ENCODE measurements at places on chromosomes 1 and 21. TPM values are rescaled to one million over a fixed set of nuclear protein-coding genes. Genes with fewer than 3 reads are reported as not detected.

DNA sequence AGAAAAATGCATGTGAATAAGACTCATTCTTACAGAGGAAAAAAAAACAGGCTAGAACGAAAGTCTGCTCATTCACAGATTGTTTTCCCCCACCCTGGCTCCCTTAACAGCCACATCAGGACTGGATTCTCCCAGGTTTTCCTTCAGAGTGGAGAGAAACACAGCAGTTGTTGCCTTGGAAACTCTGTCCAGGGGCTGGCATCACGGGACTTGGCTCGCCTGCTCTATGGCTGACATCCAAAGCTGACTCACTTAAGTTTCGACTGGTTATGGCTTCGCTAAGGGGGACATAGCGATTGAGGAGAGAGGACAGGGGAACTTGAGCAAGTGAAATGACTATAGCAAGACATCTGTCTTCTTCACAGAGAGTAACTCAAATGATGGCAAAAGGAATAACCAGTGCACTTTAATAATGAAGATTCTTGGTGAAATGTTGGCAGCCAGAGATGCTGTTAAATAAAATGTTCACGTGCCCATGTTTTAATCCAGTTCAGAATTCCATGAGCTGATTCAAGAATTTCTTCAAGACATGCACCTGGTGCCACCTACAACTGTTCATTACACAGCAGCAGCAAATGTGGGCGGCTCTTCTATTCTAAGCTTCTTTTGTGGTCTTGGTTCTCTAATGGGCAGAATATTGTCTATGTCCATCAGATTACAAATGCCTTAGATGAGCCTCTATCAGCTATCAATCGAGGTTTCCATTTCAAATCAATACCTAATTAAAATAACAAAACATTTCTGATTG lies 21.8 kb downstream of the MIS18A start:
- H3K27ac ChIP-seq, result no peak overlapping the region
- H3K4me1 ChIP-seq, result no peaks in the 10 kb centered on the region
- H3K27me3 ChIP-seq, result no peaks in the 10 kb centered on the region
- DNase-seq, result no peak

GRCh38 chr1:2609319-2610035 lies 22.9 kb downstream of the PRXL2B start:
- no peaks in the 10 kb centered on the region for H3K36me3 ChIP-seq
- no peaks in the 10 kb centered on the region for H3K27me3 ChIP-seq
- no peak overlapping the region for H3K4me3 ChIP-seq
- DNase-seq, result no peak
- H3K4me1 ChIP-seq, result no peaks in the 10 kb centered on the region
- H3K27ac ChIP-seq, result no peak overlapping the region

GRCh38 chr1:64848803-64849202 lies 103.9 kb downstream of the RAVER2 start:
- no peaks in the 10 kb centered on the region for H3K4me1 ChIP-seq
- no peaks in the 10 kb centered on the region for H3K27me3 ChIP-seq
- H3K4me3 ChIP-seq, result no peak overlapping the region
- no peak for DNase-seq
- no peak overlapping the region for H3K27ac ChIP-seq

DNA sequence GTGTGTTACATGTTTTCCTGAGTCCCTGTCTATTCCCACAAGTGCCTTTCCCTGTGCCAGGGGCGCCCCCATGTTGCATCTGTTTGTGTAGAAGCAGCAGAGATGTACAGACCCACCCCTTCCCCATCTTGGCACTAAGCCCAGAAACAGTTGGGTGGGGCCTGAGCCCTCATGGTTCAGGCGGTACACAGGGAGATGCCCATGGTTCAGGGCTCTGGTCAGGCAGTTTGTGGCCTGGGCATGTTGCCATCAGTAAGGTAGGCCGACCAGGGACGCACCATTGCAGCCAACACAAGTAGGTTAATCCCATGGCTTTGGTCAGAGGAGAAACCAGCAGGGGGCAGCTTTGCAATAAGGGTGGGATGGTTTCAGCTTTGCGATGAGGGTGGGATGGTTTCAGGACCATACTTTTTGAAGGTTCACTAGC lies 914 bp upstream of the ADGRB2 start:
- DNase-seq, result no peak
- no peak overlapping the region for H3K27ac ChIP-seq
- H3K27me3 ChIP-seq, result peaks cover 16% of the 10 kb centered on the region
- H3K4me3 ChIP-seq, result no peak overlapping the region

DNA sequence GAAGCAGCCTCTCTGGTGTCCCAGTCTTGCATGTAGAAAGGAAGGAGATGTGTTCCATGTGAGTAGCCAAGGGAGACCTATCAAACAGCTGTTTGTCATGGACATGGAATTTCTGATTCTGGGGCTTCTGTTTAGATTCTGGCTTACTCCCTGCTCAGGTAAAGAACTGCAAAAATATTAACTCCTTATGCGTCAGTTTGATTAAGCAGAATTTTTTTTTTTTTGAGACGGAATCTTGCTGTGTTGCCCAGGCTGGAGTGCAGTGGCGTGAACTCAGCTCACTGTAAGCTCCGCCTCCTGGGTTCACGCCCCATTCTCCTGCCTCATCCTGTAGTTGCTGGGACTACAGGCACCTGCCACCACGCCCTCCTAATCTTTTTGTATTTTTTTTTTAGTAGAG lies 6.8 kb downstream of the ARV1 start:
- H3K27me3 ChIP-seq, result no peaks in the 10 kb centered on the region
- 0 out of 2 replicates have a peak, but pooled peaks cover 1% of the 10 kb centered on the region for H3K4me1 ChIP-seq
- no peak overlapping the region for H3K27ac ChIP-seq
- no peak for DNase-seq
- H3K36me3 ChIP-seq, result no peaks in the 10 kb centered on the region

- H3K27ac ChIP-seq, result no peak overlapping the region
- H3K4me1 ChIP-seq, result no peaks in the 10 kb centered on the region
- H3K36me3 ChIP-seq, result no peaks in the 10 kb centered on the region
- no peak for DNase-seq
- H3K27me3 ChIP-seq, result no peaks in the 10 kb centered on the region
- no peak overlapping the region for H3K4me3 ChIP-seq
These were observed 109.8 kb downstream of the ROR1 start for GRCh38 chr1:63883494-63884235.

DNA sequence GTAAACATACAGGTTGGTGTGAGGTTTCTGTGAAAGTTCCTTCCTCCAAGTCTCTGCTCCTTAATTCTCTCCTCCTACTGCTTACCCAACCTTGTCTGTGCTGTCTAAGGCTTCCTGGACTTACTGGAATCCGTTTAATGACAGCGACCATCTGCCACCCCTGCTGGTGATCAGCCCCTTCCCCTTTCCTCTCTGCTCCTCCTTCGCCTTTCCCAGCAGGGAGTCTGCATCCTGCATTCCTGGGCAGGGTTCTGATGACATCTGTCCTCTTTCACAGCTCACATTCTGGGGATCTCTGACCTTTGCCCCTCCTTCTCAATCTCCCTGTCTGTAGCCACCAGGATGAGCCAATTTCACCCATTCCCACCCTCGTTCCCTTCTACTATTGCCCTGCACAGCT lies 66.5 kb downstream of the KIRREL1 start:
- no peak for DNase-seq
- H3K4me1 ChIP-seq, result no peaks in the 10 kb centered on the region
- H3K36me3 ChIP-seq, result no peaks in the 10 kb centered on the region
- H3K27ac ChIP-seq, result no peak overlapping the region

DNA sequence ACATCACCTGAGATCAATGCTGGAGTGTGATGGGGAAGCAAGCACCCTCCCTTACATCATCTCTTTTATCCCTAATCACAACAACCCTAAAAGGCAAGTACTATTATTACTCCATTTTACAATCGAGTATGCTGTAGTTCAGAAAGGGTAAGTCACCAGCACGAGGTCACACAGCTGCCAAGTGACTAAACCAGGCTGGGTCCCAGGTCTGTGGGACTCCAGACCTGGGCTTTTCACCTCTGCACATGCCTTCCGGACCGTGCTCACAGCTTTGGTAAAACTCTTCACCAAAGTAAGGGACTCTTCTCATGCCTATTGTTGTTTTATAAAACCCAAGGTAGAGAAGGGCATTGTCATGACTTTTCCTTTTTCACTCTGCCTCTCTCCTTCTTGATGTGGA lies 130.9 kb downstream of the DMRTB1 start:
- H3K4me3 ChIP-seq, result no peak overlapping the region
- peaks cover 2% of the 10 kb centered on the region for H3K27me3 ChIP-seq
- no peaks in the 10 kb centered on the region for H3K36me3 ChIP-seq
- H3K27ac ChIP-seq, result no peak overlapping the region
- no peaks in the 10 kb centered on the region for H3K4me1 ChIP-seq
- DNase-seq, result no peak

DNA sequence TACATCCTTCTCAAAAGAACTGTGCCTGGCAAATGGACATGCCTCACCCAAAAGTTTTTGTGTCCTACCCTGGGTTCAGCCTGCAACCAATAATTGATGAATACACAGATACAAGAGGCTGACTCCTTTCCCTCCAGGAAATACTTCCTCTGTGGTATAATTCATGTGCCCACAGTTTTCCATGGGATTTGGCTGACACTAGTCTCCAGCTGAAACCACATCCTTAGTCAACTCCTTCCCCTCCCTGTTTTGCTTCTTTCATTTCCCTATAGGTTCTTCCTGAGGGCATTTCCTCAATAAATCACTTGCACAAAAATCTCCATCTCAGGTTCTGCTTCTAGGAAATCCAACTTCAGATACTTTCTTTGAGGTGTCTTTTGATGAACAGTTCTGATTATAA lies 436.6 kb upstream of the C1orf87 start:
- H3K36me3 ChIP-seq, result no peaks in the 10 kb centered on the region
- no peak for DNase-seq
- H3K4me3 ChIP-seq, result no peak overlapping the region
- H3K4me1 ChIP-seq, result no peaks in the 10 kb centered on the region
- H3K27me3 ChIP-seq, result no peaks in the 10 kb centered on the region

GRCh38 chr21:24294171-24294570 lies 1313.1 kb downstream of the MRPL39 start:
- no peaks in the 10 kb centered on the region for H3K27me3 ChIP-seq
- no peaks in the 10 kb centered on the region for H3K36me3 ChIP-seq
- no peaks in the 10 kb centered on the region for H3K4me1 ChIP-seq
- H3K27ac ChIP-seq, result no peak overlapping the region
- H3K4me3 ChIP-seq, result no peak overlapping the region

DNA sequence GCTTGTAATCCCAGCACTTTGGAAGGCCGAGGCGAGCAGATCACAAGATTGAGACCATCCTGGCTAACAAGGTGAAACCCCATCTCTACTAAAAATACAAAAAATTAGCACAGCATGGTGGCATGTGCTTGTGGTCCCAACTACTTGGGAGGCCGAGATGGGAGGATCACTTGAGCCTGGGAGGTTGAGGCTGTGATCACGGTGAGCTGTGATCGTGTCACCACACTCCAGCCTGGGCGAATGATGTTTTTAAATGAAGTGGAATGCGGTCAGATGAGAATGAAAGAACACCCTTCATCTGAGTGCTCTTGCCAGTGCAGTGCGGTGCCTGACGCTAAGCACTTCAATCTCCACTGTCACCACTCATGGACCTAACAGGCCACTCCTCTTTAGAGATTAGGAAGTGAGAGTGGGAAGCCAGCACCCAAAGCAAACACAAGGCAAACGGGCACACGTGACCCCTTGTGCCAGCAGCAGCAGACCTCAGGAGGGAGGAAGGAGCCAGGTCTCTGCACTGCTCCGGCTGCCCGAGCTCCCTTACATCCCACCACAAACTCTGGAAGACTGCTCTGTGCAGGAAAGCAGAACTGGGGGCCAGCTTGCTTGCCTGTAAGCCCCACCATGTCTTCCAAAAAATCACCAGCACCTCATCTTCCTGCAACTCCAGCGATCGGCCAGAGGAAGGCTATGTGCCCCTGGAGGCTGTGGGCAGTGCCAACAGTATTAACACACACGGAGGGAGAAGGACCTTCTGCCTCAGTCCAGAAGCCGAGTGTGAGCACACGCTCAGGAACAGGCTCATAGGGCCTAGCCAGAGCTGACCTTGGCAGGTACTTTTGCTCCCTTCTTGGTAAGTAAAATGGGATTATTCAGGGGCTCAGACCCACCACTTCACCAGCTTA lies 9.7 kb downstream of the CTNNBIP1 start:
- DNase-seq, result no peak
- no peak overlapping the region for H3K27ac ChIP-seq
- no peaks in the 10 kb centered on the region for H3K27me3 ChIP-seq
- peak overlapping the region; percentile 7 for H3K4me3 ChIP-seq
- peaks cover 31% of the 10 kb centered on the region for H3K4me1 ChIP-seq
- no peaks in the 10 kb centered on the region for H3K36me3 ChIP-seq

- no peak overlapping the region for H3K4me3 ChIP-seq
- H3K27me3 ChIP-seq, result no peaks in the 10 kb centered on the region
- H3K4me1 ChIP-seq, result peaks cover 27% of the 10 kb centered on the region
- H3K27ac ChIP-seq, result no peak overlapping the region
- H3K36me3 ChIP-seq, result no peaks in the 10 kb centered on the region
These were observed 18.9 kb downstream of the CTNNBIP1 start for GRCh38 chr1:9891207-9891606.

- no peak overlapping the region for H3K4me3 ChIP-seq
- no peaks in the 10 kb centered on the region for H3K27me3 ChIP-seq
- H3K36me3 ChIP-seq, result no peaks in the 10 kb centered on the region
- H3K27ac ChIP-seq, result no peak overlapping the region
- DNase-seq, result no peak
These were observed 138.4 kb downstream of the SYT2 start for GRCh38 chr1:202571719-202572339.

GRCh38 chr1:158864595-158864994 lies 33.4 kb downstream of the MNDA start:
- H3K4me3 ChIP-seq, result no peak overlapping the region

DNA sequence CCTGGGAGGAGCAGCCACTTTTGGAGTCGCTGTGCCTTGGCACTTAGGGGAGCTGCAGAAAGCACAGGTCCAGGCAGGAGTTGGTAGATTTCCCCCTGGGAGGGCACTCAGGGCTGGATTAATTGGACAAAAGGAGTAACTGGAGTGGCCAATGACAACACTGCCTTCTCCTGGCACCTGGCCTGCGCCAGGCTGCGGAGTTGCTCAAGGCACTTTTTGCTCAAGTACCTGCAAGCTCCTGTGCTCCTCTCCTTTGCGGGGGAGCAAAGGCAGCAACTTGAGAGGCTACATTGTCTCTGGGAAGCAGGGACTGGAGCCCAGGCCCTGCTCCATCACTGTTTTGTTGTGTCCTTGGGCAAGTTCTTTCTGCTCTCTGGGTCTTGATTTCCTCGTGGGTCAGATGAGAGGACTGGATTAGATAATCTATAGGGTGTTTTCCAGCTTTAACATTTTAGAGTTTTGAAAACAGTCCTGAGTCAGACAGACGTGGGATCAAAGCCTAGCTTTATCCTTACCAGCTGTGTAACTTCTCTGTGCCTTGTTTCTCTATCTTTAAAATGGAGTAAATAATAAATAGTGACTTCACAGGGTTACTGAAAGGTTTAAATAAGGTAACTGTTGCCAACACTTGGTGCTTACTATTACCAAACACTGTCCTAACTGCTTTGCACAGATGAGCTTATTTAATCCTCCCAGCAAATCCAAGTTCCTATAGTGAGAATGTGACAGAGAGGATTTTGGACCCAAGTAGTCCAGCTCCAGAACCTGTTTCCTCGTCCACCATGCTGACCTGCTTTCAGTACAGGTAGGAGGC lies 18.0 kb upstream of the GRHL3 start:
- DNase-seq, result no peak
- no peaks in the 10 kb centered on the region for H3K36me3 ChIP-seq
- no peak overlapping the region for H3K4me3 ChIP-seq
- H3K27me3 ChIP-seq, result peaks cover 4% of the 10 kb centered on the region

- no peaks in the 10 kb centered on the region for H3K36me3 ChIP-seq
- H3K27ac ChIP-seq, result no peak overlapping the region
- no peaks in the 10 kb centered on the region for H3K27me3 ChIP-seq
- H3K4me1 ChIP-seq, result no peaks in the 10 kb centered on the region
- DNase-seq, result no peak
- no peak overlapping the region for H3K4me3 ChIP-seq
These were observed 27.2 kb upstream of the DIP2A start for GRCh38 chr21:46431448-46431847.

The NTMT2 gene
- total RNA-seq, result not detected

The VASH2 gene
- 29.2 TPM for total RNA-seq

The HPCA gene
- not detected for total RNA-seq

The SAMSN1 gene
- 45.5 TPM for total RNA-seq

The SPATA46 gene
- not detected for total RNA-seq
